Uterine smooth muscle cell (primary cell): ENCODE measurements at places on chromosomes 5 and 9. TPM values are rescaled to one million over a fixed set of nuclear protein-coding genes. Genes with fewer than 3 reads are reported as not detected.

MUSK gene
- 0.11 and 0.12 TPM in 2 replicates for total RNA-seq

PCDHGA9 gene
- 4.0 and 4.2 TPM in 2 replicates for total RNA-seq

NDOR1 gene
- 2.6 and 4.8 TPM in 2 replicates for total RNA-seq

NR3C1 gene
- 61.5 and 66.2 TPM in 2 replicates for total RNA-seq

PCDHGB3 gene
- total RNA-seq = 2.3 and 4.2 TPM in 2 replicates

TERT gene
- total RNA-seq = under 0.01 TPM in 1 of 2 replicates, not detected in the other

FCN1 gene
- total RNA-seq = not detected in 2 replicates

LECT2 gene
- total RNA-seq = not detected in 2 replicates

CARTPT gene
- total RNA-seq = not detected in 2 replicates

PGM5 gene
- total RNA-seq = 61.4 and 74.4 TPM in 2 replicates
